H1 (cell line): ENCODE measurements at places on chromosomes 3 and 15.

GRCh38 chr3:18725668-18726407 is 300.7 kb upstream of the SATB1 start:
- DNase-seq, result no peak

DNA sequence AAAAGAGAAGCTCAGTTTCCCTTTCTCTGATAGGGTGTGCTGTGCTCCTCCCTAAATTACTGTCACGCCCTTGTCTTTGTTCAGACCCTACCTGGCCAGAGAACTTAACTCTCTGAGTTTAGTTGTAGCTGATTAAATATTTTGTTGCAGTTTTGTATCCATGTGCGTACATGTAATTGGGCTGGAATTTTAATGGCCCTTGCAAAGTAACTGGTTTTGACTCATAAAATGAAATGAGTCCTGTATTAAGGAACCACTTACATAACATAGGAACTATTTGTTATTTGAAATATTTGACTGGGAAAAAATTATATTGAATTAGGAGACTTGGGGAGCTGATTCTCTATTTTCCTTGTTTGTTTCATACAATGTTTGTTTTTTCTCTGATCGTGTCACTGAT is 80.2 kb downstream of the LRRK1 start:
- DNase-seq, result no peak

DNA sequence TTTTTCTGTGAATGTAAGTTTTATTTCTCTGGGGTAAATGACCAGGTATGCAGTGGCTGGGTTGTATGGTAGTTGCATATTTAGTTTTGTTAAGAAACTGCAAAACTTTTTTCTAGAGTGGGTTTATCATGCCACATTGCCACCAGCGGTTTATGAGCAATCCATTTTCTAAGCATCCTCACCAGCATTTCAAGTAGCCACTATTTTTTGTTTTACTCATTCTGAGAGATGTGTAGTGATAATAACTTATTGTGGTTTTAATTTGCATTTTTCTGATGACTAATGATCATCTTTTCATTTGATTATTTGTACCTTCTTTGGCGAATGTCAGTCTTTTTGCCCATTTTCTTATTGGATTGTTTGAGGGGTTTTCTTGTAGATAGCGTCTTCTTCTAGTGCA is 56.2 kb downstream of the SPRED1 start:
- no peak for DNase-seq

DNA sequence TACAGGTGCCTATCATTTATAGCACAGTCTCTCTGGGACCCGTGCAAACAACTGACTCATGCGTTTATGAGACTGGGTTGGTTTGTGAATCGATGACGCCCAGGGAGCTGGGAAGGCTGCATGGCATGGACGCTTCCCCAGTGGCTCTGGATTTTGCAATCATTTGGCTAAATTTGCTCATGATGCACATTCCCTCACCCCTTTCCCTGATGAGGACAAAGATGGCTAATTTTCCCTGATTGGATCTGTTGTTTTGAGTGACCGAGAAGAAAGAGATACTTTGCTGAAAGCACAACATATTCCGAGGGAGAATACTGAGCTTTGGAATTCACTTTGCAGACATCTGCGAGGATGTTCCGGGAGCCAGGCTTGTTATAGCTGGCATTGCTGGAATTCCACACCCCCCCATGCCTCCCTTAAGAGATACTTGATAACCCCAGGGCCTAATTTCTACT is 51.1 kb downstream of the CGNL1 start:
- peak; percentile 23 for DNase-seq
